CD4-positive, alpha-beta T cell treated with Interleukin-1 beta for 1 hour (primary cell): ENCODE measurements at places on chromosomes 6 and 20.
A peak's percentile ranks its signal among the peaks of the same experiment; 100 is the strongest.

DNA sequence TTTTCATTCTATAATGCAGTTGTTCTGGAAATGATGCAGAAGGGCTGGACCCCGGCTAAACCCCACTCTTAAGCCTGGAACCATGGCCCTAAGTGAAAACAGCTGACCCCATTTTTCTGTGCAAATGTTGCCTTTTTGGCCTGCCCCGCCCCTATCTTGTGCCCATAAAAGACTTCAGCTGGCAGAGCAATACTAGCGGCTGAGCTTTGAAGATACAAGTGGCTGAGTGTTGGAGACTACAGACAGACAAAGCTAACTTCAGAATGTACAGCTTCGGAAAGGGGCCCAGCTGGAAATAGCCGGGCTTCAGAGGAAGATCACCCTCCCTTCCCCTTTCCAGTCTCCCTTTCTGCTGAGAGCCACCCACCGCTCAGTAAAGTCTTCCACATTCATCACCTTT lies 258.6 kb upstream of the SPTLC3 start:
- DNase-seq, result no peak

DNA sequence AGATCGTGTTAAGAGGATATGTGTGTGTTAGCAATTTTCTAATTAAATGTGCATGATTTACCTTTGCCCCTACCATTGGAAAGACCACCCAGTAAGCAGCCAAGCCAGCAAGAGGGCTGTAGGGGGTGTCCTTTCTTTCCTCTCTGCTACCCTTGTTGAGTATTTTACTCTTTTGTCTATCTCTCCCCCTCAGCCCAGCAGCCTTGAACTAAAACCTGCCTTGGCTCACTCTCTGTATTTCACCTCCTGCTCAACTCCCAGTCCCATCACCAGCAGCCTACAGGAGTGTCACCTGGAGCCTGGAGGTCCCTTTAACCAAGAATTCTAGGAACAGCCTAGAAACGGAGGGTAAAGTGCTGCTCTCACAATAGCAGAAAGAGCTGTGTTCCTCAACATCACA lies 81.0 kb downstream of the HIVEP2 start:
- no peak for DNase-seq

DNA sequence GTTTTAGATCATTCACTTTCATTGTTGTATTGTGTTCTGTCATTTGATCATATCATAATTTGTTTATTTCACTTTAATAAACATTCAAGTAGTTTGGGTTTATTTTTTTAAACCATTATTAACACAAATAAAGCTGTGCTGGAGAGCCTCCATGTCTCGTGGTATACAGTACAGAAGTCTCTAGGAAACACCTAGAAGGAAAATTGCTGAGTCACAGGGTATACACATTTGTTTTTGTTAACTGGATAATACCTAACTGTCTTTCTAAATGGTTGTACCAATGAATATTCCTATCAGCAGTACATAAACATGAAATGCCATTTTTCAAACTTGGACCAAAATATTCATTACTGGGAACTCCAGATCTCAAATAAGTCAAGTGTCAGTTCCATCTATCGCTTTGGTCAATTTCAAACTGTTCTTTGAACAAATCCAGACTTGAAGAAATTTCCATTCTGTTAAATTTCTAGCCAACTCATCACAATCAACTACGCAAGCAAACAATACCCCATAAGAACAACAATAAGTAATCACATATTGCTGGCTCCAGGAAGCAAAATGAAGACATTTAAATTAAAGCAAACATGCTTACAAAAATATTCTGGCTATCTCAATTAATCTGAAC lies 138.1 kb downstream of the ATXN1 start:
- no peak for DNase-seq

DNA sequence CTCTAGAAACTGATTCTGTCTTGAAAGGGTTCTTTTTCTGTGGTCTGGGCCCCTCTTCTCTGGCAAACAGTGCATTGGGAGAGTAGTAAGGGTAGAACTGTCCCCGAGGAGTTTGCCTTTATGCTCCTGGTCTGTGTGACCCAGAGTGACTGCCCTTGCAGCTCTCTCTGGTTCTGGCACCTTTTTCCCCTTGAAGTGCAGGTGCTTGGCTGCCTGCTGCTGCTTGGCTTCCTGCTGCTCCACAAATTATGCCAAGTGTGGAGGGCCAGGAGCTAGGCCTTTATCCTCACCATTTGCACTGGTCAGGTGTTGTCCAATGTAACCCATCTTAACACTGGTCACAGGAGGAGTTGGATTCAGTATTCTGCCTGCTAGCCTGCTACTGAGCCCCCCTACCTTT lies 11.2 kb downstream of the KIZ start:
- DNase-seq, result no peak

GRCh38 chr20:56631318-56631989 lies 2.3 kb downstream of the TFAP2C start:
- DNase-seq, result no peak

DNA sequence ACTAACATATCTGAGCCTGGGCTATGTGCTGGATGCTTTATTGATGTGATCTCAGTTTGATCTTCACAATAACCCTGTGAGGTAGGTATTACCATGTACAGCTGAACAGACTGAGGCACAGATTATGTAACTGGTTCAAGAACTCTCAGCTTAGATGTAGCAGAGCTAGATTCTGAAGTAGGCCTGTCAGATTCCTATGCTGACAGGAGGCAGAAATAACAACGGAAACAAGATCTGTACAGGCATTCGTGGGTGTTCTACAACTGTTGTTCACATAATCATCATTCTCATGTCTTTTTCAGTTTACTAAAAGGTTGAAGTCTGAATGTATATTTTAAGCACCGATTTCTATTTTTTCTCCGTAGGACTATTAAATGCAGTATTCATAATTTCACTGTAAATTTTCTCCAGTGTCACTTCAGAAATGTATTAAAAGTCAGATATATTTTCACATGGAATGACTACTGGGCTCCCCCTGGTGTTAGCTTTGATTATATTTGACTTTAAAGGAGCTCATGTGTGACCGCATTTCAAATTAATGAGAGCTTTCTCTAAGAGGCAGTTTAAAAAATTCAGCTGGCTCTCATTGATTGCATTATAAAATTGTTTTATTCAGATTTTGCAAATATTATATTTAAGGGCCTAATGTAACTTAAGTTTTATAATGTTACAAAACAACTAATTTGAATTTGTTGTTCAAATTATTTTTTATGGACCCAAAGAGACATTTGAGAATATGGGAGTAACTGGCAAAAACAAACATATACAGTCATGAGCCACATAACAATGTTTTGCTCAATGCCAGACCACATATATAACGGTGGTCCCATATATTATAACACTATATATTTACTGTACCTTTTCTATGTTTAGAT lies 36.4 kb upstream of the SLC17A4 start:
- peak; percentile 22 for DNase-seq

GRCh38 chr6:39843305-39844020 lies 51.3 kb downstream of the DAAM2 start:
- no peak for DNase-seq

DNA sequence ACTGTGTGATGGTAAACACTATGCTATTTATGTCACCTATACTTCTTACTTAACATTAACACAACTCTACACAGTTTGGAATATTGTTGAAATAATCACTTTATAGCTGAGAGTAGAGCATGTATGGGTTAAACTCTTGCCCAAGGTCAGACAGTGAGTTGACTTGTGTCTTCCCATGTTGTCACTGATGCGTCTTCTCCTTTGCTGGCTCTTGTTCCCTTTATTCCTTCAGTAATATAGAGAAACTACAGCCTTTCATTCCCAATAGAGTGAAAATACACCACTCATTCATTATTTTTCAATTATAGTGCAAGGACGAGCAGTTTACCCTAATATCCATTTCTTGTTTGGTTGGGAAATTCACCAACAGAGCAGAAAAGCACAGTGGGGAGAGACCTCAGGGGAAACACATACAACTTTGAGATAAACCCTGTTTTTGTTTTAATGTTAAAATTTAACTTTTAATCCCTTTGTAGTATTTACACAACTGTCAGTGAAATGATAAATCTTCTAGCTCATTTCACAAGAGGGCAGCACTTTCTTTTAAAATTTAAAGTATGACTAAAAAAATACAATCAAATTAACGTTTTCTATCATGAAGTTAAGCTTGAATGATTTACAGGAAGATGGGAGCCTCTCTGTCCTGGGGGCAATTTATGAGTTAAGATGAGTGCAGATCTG lies 363.0 kb downstream of the UTRN start:
- no peak for DNase-seq
